ENCODE measurements at places on chromosomes 3 and 15. TPM values are rescaled to one million over a fixed set of nuclear protein-coding genes. Genes with fewer than 3 reads are reported as not detected.

Gene PTPN23
- 19.7 TPM for total RNA-seq

Gene CRYGS
- 2.2 TPM for total RNA-seq

Gene THRB
- 9.8 TPM for total RNA-seq

Gene RPS17
- total RNA-seq: 1,791 TPM

Gene TXNRD3
- total RNA-seq: 9.4 TPM

Gene GOLGA8S
- 0.39 TPM for total RNA-seq

Gene FOXB1
- total RNA-seq: not detected

Gene TADA3
- total RNA-seq: 72.3 TPM

Gene ATP13A5
- not detected for total RNA-seq

Gene RTP2
- total RNA-seq: not detected

Gene AMT
- 0.39 TPM for total RNA-seq

Gene ADAMTSL3
- total RNA-seq: 0.39 TPM

Gene GOLGA6L26
- total RNA-seq: not detected

Gene TOPBP1
- total RNA-seq: 10.9 TPM

Gene P2RY12
- 1.4 TPM for total RNA-seq

Gene TNNC1
- total RNA-seq: not detected

Gene TTC21A
- 0.64 TPM for total RNA-seq

Gene HACL1
- 12.2 TPM for total RNA-seq

Gene NUDT16
- 19.7 TPM for total RNA-seq

Gene MAGI1
- total RNA-seq: 6.3 TPM

Gene CLRN1
- total RNA-seq: not detected

Gene OR5K2
- total RNA-seq: not detected

Gene RYR3
- 0.10 TPM for total RNA-seq

Gene NOX5
- total RNA-seq: 0.10 TPM

Gene SLC7A14
- 0.06 TPM for total RNA-seq

Gene BLM
- 0.64 TPM for total RNA-seq

Gene SPINK8
- not detected for total RNA-seq

Data from cardiac ventricle fibroblast (primary cell).